Left lung (tissue), 14 donors: ENCODE measurements at places on chromosomes 3 and 15. TPM values are rescaled to one million over a fixed set of nuclear protein-coding genes. Genes with fewer than 3 reads are reported as not detected.

RMDN3 gene
- 60.4 TPM for total RNA-seq

GRAMD1C gene
- total RNA-seq, result 5.6 TPM

CFAP161 gene
- 1.9 TPM for total RNA-seq

PTH1R gene
- 22.8 TPM for total RNA-seq

CCR8 gene
- not detected for total RNA-seq

QRICH1 gene
- 71.6 TPM for total RNA-seq

PLSCR1 gene
- total RNA-seq, result 126 TPM

CYP8B1 gene
- total RNA-seq, result not detected

DOCK3 gene
- total RNA-seq, result 0.34 TPM

TLR9 gene
- not detected for total RNA-seq

TRIM42 gene
- not detected for total RNA-seq

MYL3 gene
- 3.1 TPM for total RNA-seq

HTR3D gene
- total RNA-seq, result not detected

UPK1B gene
- total RNA-seq, result not detected

GP9 gene
- total RNA-seq, result 1.1 TPM

ARID3B gene
- 5.8 TPM for total RNA-seq

GOLGA8H gene
- 0.55 TPM for total RNA-seq

CMC1 gene
- 20.1 TPM for total RNA-seq

GABRA5 gene
- not detected for total RNA-seq

TTLL13 gene
- not detected for total RNA-seq

P2RY1 gene
- 7.6 TPM for total RNA-seq

CEP152 gene
- 4.1 TPM for total RNA-seq

ANKRD63 gene
- total RNA-seq, result not detected

FGD5 gene
- 25.4 TPM for total RNA-seq

SST gene
- not detected for total RNA-seq

RARRES1 gene
- total RNA-seq, result 131 TPM

PLCB2 gene
- total RNA-seq, result 86.4 TPM

POPDC2 gene
- total RNA-seq, result 1.3 TPM

KAT2B gene
- total RNA-seq, result 26.1 TPM

TMEM202 gene
- total RNA-seq, result not detected

RASGRP1 gene
- 19.2 TPM for total RNA-seq

EPHA3 gene
- total RNA-seq, result 6.2 TPM

SMCO1 gene
- not detected for total RNA-seq

NANOGP8 gene
- 0.60 TPM for total RNA-seq

UBA7 gene
- 97.4 TPM for total RNA-seq

ST8SIA2 gene
- 0.50 TPM for total RNA-seq
